ENCODE measurements at places on chromosomes 7 and 10. TPM values are rescaled to one million over a fixed set of nuclear protein-coding genes. Genes with fewer than 3 reads are reported as not detected.

The PRF1 gene
- total RNA-seq: 7.8 TPM

The SLC18A3 gene
- 0.27 TPM for total RNA-seq

The OR9A2 gene
- total RNA-seq: not detected

The HTR5A gene
- not detected for total RNA-seq

The TEX47 gene
- total RNA-seq: not detected

The C10orf105 gene
- total RNA-seq: not detected

The FGFBP3 gene
- 1.1 TPM for total RNA-seq

The CALHM1 gene
- not detected for total RNA-seq

The NXPH1 gene
- total RNA-seq: not detected

DNA sequence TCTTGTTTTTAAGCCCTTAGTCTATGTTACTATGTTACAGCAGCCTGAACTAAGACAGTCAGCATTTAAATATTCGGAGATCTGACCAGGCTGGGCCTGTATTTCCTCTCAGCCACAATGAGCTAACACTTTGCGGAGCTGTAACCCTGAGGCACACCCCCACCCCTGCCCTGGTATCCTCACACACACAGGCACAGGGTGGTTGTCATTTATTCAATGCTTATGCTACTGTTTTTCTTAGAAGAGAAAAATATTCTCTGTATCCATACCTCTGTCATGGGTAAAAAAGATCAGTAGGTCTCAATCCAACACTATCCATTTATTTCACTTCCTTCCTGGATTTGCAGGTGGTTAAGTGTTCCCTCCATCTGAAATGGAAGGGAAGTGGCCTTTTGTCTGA, 80.3 kb upstream of the TRIL start:
- H3K4me3 ChIP-seq: no peak overlapping the region
- H3K36me3 ChIP-seq: no peaks in the 10 kb centered on the region
- no peaks in the 10 kb centered on the region for H3K27me3 ChIP-seq
- H3K27ac ChIP-seq: no peak overlapping the region

- no peaks in the 10 kb centered on the region for H3K36me3 ChIP-seq
- H3K4me1 ChIP-seq: no peaks in the 10 kb centered on the region
- H3K27ac ChIP-seq: no peak overlapping the region
Measured at GRCh38 chr7:24690251-24690650, 67.0 kb downstream of the GSDME start.

GRCh38 chr7:150732786-150733481, 4.3 kb upstream of the GIMAP5 start:
- H3K27me3 ChIP-seq: no peaks in the 10 kb centered on the region
- no peak for DNase-seq
- H3K36me3 ChIP-seq: no peaks in the 10 kb centered on the region
- H3K4me3 ChIP-seq: no peak overlapping the region
- no peak overlapping the region for H3K27ac ChIP-seq
- no peaks in the 10 kb centered on the region for H3K4me1 ChIP-seq

DNA sequence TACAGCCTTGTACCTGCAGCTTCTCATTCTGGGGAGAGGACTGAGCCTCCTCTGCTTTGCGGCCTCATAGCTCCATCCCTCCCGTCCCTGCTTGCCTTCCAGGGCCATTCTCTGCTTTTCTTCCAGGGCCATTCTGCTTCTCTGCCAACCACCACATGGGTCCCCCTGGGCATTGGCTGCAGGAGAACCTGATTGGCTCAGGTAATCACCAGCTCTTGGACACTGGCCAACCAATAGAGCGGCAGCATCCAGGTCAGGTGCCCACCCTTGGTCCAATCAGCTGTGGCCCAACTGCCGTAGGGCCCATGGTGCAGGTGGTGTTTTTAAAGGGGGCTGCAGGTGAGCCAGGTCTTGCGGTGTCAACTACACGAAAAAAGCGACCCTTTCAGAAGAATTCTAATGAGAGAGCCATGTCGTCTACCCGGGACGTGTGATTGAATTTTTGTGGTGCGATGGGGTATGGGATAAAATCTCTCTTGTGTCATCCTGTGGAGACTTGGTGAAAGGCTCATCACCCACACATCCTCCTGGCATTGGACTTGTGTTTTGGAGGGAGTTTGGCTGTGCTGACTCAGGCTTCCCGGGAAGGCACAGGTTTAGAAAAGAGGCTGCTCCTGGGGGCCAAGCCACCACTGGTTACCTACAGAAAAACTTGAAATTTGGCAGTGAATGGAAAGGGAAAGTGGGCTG, 46.0 kb upstream of the PODXL start:
- no peak for DNase-seq
- no peak overlapping the region for H3K27ac ChIP-seq
- H3K4me1 ChIP-seq: no peaks in the 10 kb centered on the region
- H3K4me3 ChIP-seq: no peak overlapping the region
- peaks cover 4% of the 10 kb centered on the region for H3K27me3 ChIP-seq

DNA sequence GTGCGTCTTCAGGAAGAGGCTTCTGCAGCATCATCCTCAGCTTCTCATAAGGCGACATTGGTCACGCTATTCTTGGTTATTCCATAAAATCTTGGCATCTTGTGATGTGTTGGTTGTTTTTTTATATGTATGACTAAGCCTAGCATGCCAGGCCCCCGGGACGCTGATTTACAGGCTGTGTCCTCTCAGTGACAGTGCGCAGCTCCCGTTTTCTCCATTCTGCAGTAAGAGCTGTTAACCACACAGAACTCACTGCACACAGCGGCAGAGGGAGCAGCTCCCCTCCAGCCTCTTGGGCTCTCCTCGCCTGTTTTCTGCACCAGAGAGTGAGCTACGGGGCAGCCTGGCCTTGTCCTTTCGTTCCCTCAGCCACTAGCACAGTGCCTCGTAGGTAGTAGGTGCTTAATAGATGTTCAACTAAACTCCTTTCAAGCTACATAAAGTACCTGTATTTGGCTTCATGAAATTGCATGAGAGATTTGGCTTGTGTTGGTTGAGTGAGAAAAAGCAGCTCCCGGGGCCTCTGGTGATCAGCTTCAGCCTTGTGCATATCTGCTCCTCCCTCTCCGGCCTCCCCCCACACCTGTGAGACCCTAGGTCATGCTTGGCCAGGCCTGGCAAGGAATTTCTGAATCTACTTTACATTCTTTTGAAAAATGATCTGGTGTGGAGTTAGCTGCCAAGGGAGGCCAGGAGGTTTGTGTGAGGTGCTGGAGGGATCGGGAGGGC, 116.2 kb downstream of the WDR37 start:
- no peak overlapping the region for H3K4me3 ChIP-seq
- no peak for DNase-seq
- H3K36me3 ChIP-seq: no peaks in the 10 kb centered on the region
- no peaks in the 10 kb centered on the region for H3K4me1 ChIP-seq
- H3K27ac ChIP-seq: no peak overlapping the region

- no peaks in the 10 kb centered on the region for H3K27me3 ChIP-seq
- no peaks in the 10 kb centered on the region for H3K36me3 ChIP-seq
- no peaks in the 10 kb centered on the region for H3K4me1 ChIP-seq
- no peak overlapping the region for H3K4me3 ChIP-seq
Measured at GRCh38 chr10:111246814-111247452, 170.1 kb downstream of the ADRA2A start.

- H3K4me3 ChIP-seq: no peak overlapping the region
- H3K27me3 ChIP-seq: no peaks in the 10 kb centered on the region
- peak; percentile 11 for DNase-seq
Measured at GRCh38 chr10:33706191-33706590, 371.7 kb upstream of the NRP1 start.

GRCh38 chr7:53437336-53437735, 401.9 kb downstream of the POM121L12 start:
- no peaks in the 10 kb centered on the region for H3K27me3 ChIP-seq
- H3K4me3 ChIP-seq: no peak overlapping the region
- H3K27ac ChIP-seq: no peak overlapping the region
- H3K36me3 ChIP-seq: no peaks in the 10 kb centered on the region
- H3K4me1 ChIP-seq: no peaks in the 10 kb centered on the region

DNA sequence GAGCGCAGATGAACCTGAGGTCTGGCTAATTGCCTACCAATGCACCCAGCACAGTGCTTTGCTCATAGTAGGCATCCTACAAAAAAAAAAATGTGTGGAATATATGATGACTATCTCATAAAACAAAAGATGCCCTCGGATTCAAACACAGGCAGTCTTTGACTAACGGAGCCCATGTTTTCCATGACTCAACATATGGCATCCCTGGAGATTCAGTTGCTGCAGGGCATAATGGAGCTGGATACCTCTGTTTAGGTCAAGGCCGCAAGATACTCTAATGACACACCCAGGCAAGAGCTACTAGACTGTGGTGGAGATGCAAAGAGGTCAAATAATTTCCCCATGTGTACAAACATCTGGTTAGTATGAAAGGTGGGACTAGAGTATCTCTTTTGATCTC, 16.3 kb downstream of the CUBN start:
- H3K4me1 ChIP-seq: peaks cover 4% of the 10 kb centered on the region
- H3K4me3 ChIP-seq: no peak overlapping the region
- no peaks in the 10 kb centered on the region for H3K27me3 ChIP-seq
- no peaks in the 10 kb centered on the region for H3K36me3 ChIP-seq

DNA sequence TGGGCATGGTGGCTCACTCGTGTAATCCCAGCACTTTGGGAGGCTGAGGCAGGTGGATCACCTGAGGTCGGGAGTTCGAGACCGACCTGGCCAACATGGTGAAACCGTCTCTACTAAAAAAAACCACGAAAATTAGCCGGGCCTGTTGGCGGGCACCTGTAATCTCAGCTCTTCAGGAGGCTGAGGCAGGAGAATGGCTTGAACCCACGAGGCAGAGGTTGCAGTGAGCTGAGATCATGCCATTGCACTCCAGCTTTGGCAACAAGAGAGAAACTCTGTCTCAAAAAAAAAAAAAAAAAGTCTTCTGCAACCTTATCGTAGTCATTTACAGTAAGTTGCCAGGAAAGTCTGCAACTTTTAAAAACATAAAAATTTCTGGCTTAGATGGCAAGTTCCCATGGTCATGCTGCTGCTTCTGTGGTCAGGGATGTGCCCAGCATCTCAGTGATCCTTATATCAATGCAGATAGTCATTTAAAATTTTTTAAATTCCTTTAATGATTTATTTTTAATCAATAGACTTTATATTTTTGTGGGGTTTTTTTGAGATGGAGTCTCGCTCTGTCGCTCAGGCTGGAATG, 15.6 kb downstream of the SUFU start:
- no peak overlapping the region for H3K4me3 ChIP-seq
- H3K27ac ChIP-seq: no peak overlapping the region
- no peaks in the 10 kb centered on the region for H3K27me3 ChIP-seq
- H3K4me1 ChIP-seq: no peaks in the 10 kb centered on the region
- H3K36me3 ChIP-seq: no peaks in the 10 kb centered on the region

DNA sequence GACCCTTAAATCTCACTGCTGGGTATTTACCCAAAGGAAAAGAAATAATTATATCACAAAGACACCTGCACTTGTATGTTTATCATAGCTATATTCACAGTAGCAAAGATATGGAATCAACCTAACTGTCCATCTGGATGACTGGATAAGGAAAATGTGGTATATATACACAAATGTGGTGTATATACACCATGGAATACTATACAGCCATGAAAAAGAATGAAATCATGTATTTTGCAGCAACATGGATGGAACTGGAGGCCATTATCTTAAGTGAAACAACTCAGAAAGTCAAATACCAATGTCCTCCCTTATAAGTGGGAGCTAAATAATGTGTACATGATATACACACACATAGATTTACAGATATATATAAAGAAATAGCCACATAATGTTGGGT, 168.2 kb downstream of the SH2D4B start:
- no peaks in the 10 kb centered on the region for H3K36me3 ChIP-seq
- no peak for DNase-seq
- H3K4me3 ChIP-seq: no peak overlapping the region
- no peaks in the 10 kb centered on the region for H3K27me3 ChIP-seq
- no peaks in the 10 kb centered on the region for H3K4me1 ChIP-seq

- H3K4me1 ChIP-seq: peaks cover 28% of the 10 kb centered on the region
- H3K4me3 ChIP-seq: no peak overlapping the region
- no peak for DNase-seq
- no peaks in the 10 kb centered on the region for H3K27me3 ChIP-seq
- no peaks in the 10 kb centered on the region for H3K36me3 ChIP-seq
Measured at GRCh38 chr7:95529701-95530100, 44.0 kb downstream of the ASB4 start.

DNA sequence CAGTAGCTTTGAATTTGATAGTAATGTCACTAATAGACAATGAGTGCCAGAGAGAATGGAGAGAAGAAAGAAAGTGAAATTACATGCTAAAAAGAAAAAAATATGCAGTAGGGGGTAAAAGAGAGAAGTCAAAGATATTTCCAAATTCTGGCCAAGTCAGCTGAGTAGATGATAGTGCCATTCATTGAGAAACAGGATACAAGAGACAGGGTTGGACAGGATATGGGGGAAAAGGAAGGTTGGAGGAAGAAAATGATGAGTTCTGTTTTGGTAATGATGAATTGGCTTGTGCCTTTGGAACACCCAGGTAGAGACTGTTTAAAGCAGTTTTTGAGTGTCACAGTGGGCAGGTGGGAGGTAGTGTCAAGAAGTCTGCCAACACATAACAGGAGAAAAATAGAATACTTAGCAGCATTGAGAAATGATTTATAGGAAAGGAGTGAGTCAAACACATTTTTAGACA, 78.3 kb downstream of the LRRC17 start:
- H3K36me3 ChIP-seq: no peaks in the 10 kb centered on the region
- no peak for DNase-seq
- peak overlapping the region; percentile 69 for H3K27ac ChIP-seq
- no peak overlapping the region for H3K4me3 ChIP-seq
- H3K27me3 ChIP-seq: no peaks in the 10 kb centered on the region

DNA sequence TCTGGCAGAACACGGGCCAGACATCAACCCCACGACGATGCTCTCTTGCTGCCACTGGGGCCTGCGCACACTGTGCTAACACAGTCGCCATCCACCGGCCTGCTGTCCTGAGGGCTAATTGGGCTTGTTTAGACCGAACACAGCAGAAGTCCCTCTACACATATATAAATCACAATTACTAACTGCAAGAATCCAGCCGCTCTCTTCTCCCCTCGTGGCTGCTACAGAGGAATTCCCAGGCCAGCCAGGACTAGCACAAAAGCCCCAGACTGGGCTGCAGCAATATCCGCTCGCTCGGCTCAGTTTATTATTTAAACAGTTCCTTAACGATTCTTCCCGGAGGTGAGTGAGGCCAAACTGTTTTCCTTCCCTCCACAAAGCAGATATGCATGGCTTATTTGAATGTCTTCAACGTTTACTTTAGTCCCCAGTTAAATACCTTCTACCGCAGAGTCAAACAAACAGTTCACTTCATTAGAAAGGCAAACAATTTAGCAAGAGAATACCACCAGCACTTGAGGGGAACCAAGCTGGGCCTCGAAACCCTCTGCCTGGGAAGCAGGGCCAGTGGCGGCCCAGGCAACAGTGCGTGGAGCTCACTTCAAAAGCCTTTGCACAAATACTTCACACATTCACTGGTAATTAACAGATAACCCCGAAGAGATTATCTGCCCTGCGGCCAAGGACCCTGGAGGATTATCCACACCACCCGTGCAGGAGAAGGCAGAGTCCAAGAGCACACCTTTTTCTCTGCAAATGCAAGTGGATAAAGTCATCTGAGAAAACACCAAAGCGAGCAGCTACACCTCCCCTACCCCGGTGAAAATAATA, 145.3 kb downstream of the GLI3 start:
- H3K27ac ChIP-seq: peak overlapping the region; percentile 78
- DNase-seq: no peak
- H3K36me3 ChIP-seq: no peaks in the 10 kb centered on the region
- H3K4me3 ChIP-seq: no peak overlapping the region
- no peaks in the 10 kb centered on the region for H3K27me3 ChIP-seq
- H3K4me1 ChIP-seq: peaks cover 31% of the 10 kb centered on the region

GRCh38 chr10:77768039-77768438, 130.4 kb upstream of the KCNMA1 start:
- no peak overlapping the region for H3K27ac ChIP-seq
- no peaks in the 10 kb centered on the region for H3K36me3 ChIP-seq
- DNase-seq: no peak
- H3K27me3 ChIP-seq: no peaks in the 10 kb centered on the region
- H3K4me3 ChIP-seq: no peak overlapping the region
